ENCODE measurements at places on chromosomes 2 and 18.

GRCh38 chr18:77151033-77151771, 18.6 kb upstream of the MBP start:
- no peak for DNase-seq

DNA sequence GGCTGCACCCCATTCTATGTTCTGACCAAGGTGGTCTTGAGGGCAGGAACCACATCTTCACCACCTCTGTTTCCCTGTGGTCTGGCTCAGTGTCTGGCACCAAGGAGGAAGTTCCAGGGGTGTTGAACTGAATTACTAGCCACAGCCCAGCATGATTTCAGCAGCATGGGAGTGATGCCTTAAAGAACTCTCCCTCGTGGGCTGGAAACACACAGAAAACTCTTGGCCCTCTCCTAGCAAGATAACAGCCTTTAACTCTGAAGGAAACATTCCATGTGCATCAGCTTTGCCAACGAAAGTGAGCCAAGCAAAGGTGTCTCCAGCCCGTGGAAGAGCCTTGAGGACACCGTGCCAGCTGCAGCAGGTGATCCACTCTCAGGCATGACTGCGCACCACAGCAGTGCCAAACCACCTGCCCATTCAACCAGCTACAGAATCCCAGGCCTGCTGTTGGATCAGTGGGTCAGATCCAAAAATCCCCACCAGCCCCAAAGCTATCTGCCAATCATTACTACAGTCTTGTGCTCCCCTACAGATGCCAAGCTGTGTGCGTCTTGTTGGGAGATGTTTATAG, 124.8 kb downstream of the TTC32 start:
- DNase-seq = no peak

DNA sequence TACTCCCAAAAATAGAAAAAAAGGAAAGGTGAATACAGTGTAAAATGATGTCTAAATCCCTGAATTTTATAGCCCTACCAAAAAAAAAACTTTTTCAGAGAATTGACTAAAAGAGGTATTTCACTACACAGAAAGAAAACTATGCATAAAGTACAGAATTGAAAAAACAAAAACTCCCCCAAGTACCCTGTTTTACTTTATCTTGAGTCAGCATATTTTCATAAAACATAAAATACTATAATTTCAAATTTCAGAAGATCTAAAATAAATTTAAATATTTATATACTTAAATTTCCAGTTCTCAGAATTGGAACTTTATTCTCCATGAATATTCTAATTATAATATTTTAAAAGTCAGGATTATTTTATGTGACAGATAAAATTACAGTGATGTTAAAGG, 10.1 kb downstream of the NCKAP1 start:
- DNase-seq = no peak

DNA sequence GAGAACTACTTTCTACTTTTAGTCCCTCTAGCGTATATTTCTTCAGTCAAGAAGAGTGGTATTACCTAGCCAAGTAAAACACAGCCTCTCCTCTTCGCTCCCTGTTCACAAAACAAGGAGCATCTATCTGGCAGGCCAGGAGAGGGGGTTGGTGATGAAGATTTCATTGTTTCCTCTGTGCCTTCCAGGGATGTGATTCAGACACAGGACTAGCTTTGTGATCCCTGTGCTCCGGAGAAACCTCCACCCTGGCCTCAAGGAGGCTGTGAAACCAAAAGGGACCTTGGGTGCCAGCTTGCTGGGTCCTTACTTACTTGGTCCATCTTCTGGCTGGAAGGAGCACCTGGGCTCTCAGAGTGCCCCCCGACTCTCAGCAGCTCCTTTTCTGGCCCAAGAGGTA, 5.7 kb downstream of the RHOB start:
- DNase-seq = peak; percentile 48

DNA sequence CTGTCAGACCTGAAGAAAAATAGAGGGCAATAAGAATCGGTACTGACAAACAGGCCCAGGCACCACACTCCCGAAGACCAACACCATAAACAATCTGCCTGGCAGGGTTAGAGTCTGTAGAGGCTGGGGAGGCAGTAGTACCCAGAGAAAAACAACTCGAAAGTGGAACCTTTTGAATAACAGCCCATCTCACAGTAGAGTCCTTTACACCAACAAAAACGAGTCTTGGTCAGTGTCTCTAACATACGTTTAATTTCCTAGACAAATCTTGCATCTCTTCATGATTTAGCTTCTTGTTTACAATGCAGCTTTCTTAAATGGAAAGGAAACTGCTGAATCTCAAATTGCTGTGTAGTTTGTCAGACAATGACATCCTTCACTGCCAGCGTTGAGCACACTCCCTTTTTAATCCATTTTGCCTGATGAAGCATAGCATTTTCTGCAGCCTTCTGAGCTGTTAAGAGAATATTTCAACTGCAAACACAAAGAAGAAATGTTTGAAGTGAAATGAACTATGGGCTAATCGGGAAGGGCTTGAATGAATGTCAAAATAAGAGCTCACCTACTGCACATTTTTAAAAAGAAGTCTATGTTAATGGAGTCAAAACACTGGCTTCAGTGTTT, 73.1 kb upstream of the DSG1 start:
- DNase-seq = no peak
